D341Med (cell line): ENCODE measurements at places on chromosomes 1 and 21.

- no peak for DNase-seq
Observed at GRCh38 chr1:13784971-13785370, 85.0 kb downstream of the PRDM2 start.

DNA sequence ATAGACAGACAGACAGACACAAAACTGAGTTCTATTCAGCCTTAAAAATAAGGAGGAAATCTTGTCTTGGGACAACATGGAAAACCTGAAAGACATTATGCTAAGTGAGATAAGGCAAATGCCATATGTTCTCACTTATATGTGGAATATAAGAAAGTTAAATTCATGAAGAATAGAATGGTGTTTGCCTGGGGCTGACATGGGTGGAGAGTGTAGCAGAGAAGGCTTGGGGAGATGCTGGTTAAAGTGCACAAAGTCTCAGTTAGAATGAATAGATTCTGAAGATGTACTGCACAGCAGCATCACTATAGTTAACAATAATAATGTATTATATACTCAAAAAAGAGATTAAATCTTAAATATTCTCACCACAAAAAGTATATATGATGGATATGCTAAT, 355.5 kb downstream of the LRRIQ3 start:
- no peak for DNase-seq

DNA sequence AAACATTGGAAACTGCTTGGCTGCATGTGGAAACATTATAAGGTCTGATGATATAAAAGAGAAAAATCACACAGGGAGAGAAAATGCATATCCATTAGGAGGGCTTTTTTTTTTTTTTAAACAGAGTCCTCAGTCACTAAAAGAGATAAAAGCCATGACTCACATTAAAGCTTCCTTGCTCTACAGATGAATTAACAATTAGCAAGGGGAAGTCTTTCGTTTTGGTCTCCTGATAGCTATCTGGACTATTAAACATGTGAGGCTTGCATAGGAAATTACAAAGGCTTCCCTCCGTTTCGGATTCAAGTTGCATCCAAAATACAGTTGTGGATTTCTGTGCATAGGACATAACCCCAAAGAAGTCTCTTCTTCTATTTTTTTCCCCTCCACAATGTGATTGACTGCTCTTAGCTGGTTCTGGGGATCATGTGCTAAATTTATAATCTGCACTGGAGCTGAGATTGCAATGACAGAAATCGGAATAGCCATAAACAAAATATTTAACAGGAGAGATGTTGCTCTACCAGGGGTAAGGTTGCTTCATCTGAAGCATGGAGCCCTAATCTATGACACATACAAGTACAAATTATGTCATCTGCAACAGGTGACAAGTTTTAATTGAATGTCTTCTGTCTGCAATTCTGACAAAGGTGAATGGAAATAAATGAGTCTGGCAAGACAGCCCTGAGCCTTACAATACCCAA, 146.8 kb downstream of the ESRRG start:
- no peak for DNase-seq

DNA sequence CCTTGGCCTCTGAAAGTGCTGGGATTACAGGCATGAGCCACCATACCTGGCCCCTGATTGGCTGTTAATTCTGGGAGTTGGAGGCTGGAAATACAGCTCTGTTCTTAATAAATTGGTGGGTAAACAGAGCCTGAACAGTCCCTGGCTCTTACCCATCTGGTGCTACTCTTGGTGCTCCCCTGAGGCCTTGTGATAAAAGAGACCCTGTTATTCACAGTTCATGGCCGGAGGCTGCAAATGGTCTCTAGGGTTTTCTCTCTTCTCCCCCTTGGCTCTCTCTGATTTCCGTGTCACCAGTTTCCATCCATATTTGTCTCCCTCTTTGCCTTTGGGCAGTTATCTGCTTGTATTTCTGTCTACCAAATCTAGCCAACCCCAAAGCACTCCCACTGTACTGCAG, 17.2 kb downstream of the NFASC start:
- no peak for DNase-seq

- no peak for DNase-seq
Observed at GRCh38 chr1:109617291-109617801, 2.1 kb downstream of the GNAT2 start.

- peak; percentile 62 for DNase-seq
Observed at GRCh38 chr1:64268653-64269557, 65.5 kb downstream of the UBE2U start.

DNA sequence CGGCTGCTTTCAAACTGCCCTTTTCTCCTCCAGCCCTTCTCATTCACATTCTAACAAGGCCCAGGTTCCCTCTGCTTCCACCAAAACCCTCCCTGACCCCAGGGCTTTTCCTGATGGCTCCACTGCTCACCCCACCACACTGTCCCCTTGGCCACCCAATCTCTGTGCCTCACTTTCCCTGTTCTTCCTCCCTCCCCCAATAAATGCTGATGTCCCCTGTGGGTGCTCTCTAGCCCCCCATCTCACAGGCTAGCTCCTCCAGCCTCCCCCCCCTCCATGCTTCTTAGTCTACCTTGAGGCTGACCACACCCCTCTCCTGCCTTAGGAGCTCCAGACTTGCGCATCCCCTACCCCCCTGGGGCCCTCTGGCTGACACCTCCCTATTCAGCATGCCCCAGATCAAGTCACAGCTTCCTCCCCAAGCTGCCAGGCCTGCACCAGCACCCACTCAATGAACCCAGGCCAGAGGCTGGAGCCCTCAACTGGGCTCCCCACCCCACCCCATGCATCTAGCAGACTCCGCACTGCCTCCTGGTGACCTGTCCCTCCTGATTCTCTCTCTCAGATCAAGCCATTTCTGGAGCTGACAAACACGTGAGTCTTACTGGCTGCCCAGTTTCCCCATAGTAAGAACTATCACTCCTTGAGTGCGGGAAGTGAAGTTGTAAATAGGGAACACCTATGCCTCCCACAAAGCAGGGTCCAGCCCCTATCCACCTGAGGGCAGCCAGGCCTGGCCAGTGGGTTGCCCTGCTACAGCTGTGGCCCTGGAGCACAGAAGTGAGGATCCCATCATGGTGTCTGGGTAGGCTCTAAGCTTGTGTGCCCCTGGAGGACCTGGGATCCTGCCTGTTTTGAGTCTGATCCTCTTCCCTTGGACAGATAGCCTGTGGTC, 117.9 kb downstream of the DMRTB1 start:
- DNase-seq: no peak

- no peak for DNase-seq
Observed at GRCh38 chr1:1287288-1288110, 7.3 kb downstream of the SCNN1D start.

- peak; percentile 10 for DNase-seq
Observed at GRCh38 chr1:53614231-53615021, 124.5 kb downstream of the GLIS1 start.

GRCh38 chr1:175675017-175675416, 68.4 kb downstream of the TNR start:
- DNase-seq: no peak

DNA sequence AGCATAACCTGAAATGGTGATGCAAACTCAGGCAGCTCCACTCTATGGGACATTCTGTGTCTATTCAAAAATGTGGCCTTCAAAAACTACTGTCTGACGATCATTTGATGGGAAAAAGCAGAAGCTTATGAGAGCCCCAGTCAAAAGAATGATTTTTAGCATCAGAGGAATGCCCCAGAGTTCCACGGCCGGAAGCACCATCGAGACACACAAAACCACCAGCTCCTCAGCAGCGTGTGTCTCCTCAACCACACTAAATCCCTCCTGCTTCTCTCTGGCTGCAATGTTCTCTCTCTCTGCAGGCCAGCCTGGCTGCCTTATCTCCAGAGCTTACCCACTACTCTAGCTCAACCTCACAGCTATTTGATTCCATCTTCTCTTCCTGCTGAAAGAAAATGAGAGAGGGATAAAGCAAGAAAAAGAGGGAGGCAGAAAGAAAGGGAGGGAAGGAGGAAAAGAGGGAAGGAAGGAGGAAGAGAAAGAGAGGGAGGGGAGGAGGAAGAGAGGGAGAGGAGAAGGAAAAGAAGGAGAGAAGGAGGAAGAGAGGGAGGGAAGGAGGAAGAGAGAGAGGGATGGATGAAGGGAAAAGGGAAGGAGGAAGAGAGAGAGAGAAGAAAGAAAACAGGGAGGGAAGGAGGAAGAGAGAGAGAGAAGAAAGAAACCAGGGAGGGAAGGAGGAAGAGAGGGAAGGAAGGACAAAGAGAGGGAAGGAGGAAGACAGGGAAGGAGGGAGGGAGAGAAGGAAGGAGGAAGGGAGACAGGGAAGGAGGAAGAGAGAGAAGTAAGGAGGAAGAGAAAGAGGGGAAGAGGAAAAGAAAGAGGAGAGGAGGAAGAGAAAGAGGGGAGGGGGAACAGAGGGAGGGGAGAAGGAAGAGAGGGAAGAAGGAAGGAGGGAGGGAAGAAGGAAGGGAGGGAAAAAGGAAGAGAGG, 33.5 kb upstream of the LAPTM5 start:
- DNase-seq: no peak

- no peak for DNase-seq
Observed at GRCh38 chr1:66396212-66396890, 137.6 kb upstream of the SGIP1 start.

DNA sequence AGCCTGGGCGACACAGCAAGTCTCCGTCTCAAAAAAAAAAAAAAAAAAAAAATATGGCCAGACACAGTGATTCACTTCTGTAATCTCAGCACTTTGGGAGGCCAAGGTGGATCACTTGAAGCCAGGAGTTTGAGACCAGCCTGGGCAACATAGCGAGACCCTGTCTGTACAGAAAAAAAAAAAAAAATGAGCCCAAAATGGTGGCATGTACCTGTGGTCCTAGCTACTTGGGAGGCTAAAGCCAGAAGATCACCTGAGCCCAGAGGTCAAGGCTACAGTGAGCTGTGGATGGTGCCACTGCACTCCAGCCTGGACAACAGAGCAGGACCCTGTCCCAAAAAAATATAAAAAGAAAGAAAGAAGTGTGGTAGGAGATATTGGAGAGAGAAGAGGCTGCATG, 1.7 kb upstream of the TESK2 start:
- DNase-seq: no peak

- DNase-seq: no peak
Observed at GRCh38 chr1:200908191-200908868, 13.6 kb downstream of the INAVA start.

- DNase-seq: peak; percentile 80
Observed at GRCh38 chr1:159214149-159214760, 9.6 kb downstream of the ACKR1 start.

DNA sequence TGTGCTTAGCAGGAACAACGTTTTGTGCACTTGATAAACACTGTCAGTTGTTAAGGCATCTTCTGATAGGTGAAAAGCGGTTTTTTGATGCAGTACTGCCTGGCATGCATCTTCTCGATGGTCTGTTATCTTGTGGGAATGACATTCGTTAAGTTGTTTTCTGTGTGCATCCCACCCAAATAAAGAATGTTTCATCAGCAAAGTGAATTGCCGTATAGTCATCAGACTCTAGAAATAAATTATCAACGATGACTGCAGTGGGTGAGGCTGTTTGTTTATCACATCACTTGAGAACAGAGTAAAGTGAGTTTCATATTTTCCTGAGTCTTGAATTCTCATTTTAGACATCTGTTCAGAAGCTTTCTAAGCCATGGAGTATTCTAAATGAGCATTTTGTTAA, 34.1 kb downstream of the NFIA start:
- no peak for DNase-seq

- DNase-seq: no peak
Observed at GRCh38 chr1:230219174-230220067, 152.4 kb downstream of the GALNT2 start.

GRCh38 chr1:80044662-80045061, 1038.1 kb upstream of the ADGRL4 start:
- DNase-seq: no peak

GRCh38 chr21:46038871-46039397, 57.4 kb downstream of the COL6A1 start:
- DNase-seq: no peak

DNA sequence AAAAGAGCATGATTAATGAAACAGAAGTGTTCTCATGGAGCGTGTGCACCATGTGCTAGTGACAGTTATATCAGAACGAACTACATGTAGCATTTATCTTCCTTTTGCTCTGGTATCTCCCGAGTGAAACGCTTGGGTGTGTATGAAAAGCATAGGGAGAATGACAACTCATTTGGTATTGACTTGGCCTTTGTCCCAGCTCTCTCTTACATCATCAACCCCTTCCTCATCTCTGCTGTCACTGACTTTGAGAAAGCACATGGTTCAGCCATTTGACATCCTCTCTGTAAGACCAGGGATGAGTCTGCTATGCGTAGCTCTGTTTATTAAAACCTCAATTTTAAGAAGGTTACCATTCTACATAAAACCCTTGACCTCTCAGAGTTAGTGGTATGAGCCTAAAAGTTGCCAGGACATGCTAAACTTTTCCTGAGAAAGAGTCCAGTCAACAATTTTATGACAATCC, 201.0 kb downstream of the NRIP1 start:
- no peak for DNase-seq

GRCh38 chr1:195748969-195749368, 859.3 kb downstream of the KCNT2 start:
- no peak for DNase-seq

DNA sequence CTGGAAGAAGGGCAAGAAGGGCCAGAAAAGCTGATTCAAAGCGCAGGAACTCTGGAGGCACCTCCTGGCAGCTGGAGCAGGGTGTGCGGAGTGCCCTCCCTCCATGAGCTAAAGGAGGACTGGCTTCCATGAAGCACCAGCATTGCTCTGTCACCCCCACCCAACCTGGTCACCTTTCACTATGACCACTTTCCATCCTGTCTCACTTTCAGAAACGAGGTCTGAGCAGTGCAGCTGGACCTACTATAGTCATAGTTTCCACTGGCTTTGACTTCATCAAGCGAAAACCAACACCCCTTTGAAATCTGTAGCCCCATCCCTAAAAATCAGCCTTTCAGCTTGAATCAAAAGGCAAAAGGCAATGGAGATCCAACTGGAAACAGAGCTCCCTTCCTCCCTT, 84.8 kb upstream of the CACNA1E start:
- no peak for DNase-seq

GRCh38 chr1:218108034-218108433, 177.1 kb upstream of the RRP15 start:
- DNase-seq: no peak

DNA sequence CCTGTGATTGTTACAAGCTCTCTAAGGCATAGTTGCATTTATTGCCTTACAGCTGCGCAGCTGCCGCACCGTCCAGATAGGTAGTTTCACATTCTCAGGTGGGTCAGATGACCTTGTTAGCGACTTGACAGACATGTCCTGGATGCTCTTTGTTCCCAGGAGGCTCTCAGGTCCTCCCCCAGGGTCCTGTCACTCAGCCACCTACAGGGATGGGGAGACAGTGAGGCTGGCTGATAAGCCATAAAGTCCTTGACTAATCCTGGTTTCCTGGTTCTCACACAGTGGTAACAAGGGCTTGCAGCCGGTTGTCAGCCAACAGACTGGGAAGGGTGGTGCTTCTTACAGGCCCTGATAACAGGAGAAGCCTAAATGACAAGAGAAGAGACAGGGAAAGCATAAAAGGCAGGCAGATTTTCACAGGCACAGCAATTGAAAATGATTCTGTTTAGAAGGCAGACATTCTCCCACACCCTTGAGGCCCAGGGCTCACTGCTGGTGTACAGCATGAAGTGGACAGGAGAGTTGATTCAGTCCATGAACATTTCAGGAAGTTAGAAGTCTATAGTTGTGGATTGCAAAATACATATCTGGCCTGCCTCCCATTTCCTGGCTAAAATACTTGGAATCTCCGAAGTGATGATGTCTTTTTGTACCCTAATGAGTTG, 2.9 kb downstream of the ARF1 start:
- peak; percentile 67 for DNase-seq
